Sigmoid colon (tissue), 7 donors: ENCODE measurements at places on chromosomes 16 and 17. TPM values are rescaled to one million over a fixed set of nuclear protein-coding genes. Genes with fewer than 3 reads are reported as not detected.

GRCh38 chr17:82648742-82649331 is 593 bp upstream of the WDR45B start:
- peak; percentile 87 for DNase-seq
- peak overlapping the region; percentile 82 for H3K27ac ChIP-seq
- H3K4me3 ChIP-seq: peak overlapping the region; percentile 50
- peaks cover 30% of the 10 kb centered on the region for H3K4me1 ChIP-seq
- no peaks in the 10 kb centered on the region for H3K36me3 ChIP-seq
- no peaks in the 10 kb centered on the region for H3K27me3 ChIP-seq

GRCh38 chr17:40344421-40345160 is 19.9 kb downstream of the GJD3 start:
- H3K27me3 ChIP-seq: no peaks in the 10 kb centered on the region
- DNase-seq: no peak
- H3K4me3 ChIP-seq: peak overlapping the region; percentile 61
- H3K36me3 ChIP-seq: no peaks in the 10 kb centered on the region

PABPN1L gene
- not detected for total RNA-seq

- H3K4me3 ChIP-seq: no peak overlapping the region
- no peak overlapping the region for H3K27ac ChIP-seq
- no peaks in the 10 kb centered on the region for H3K36me3 ChIP-seq
- H3K27me3 ChIP-seq: no peaks in the 10 kb centered on the region
- no peaks in the 10 kb centered on the region for H3K4me1 ChIP-seq
These were observed 91.5 kb downstream of the SNX11 start for GRCh38 chr17:48198950-48199541.

DNA sequence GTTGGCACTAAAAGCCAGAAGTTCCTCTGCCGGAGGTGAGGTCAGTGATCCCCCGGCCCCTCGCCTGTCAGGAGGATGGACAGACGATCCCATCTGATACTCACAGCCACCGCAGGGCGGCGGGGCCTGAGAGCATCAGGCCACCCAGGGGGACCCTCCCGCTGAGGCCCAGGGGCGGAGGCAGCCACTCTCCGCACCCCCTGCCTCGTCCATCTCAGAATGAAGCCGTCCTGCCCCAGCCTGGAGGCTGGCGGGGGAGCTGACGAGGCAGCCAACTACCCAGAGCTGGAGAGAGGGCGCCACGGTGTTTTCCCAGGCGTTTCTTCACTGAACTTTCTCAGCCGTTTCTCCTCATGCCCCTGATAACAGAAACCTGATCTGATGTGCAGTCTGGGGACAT is 22.6 kb downstream of the TPSD1 start:
- no peaks in the 10 kb centered on the region for H3K27me3 ChIP-seq
- H3K27ac ChIP-seq: no peak overlapping the region
- H3K4me1 ChIP-seq: no peaks in the 10 kb centered on the region
- H3K36me3 ChIP-seq: no peaks in the 10 kb centered on the region

DNA sequence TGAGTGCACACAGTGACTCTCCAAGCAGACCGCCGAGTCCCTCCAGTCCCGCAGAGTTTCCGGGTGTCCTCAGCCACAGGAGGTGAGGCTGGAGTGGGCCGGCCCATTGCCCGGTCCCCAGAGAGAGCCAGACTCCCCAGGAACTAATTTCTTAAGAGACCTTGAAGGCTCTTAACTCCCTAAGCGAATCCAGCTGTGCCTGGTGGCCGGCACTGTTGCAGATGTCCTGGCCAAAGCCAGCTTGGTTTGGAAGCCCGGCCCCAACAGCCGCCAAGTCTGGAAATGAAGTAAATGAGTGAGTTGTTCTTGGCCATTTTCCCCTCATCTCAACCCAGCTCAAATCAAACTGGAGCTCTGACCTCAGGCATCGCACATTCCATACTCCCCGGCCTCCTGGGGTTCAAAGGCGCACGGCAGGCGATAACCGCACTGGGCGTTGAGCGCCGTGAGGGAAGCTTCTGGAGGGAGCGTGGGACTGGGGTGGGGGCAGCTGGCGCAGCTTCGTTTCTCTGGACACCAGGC is 42.0 kb downstream of the CMIP start:
- H3K27ac ChIP-seq: no peak overlapping the region
- peaks cover 37% of the 10 kb centered on the region for H3K4me1 ChIP-seq
- H3K36me3 ChIP-seq: no peaks in the 10 kb centered on the region
- H3K27me3 ChIP-seq: no peaks in the 10 kb centered on the region

DNA sequence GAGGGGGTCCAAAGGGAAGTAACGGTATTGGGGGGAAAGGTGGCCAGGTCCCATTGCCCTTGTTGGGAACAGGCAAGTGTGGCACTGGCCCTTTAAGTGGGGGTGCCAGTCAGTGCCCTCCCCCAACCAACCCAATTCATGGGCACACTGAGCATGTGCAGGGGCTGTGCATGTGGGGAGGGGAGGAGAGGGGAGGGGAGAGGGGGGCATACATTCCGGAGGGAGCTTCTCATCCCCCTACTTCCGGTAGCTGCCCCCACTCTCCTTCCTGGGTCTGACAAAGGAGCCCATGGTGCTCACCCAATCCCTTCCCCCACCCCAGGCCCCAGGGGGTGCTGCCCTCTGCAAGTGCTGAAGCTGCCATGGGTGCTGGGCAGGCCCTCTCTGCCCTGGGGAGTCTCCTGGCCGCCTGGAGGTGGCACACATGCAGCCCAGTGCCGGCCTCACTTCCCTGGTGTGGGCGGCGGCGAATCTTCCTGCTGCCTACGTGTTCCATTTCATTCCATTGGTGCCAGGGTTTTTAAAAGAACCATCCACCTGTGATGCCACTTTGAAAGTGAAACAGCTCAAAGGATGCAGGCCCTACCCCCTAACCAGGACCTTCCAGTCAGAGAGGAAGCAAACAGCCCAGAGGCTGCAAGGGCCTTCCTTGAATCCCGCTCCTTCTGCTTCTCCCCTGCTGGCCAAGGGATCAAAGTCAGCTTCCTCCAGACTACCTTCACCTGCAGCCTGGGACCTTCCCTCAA is 11.0 kb downstream of the HEXIM2 start:
- peak overlapping the region; percentile 98 for H3K27ac ChIP-seq
- peak; percentile 89 for DNase-seq
- H3K4me1 ChIP-seq: no peaks in the 10 kb centered on the region
- peak overlapping the region; percentile 42 for H3K4me3 ChIP-seq

DNA sequence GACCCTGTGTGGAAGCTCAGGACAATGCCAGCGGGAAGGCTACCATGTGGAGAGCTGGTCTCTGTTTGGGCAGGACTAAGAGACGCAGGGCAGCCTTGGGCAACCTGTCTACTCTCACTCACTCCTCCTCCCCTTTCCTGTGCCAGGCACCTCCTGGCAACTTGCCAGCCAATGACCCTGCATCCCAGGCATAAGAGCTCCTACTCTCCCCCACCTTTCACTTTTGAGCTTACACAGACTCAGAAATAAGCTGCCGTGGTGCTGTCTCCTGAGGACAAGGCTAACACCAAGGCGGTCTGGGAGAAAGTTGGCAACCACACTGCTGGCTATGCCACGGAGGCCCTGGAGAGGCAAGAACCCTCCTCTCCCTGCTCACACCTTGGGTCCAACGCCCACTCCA is 2.6 kb downstream of the HBM start:
- no peak for DNase-seq
- no peak overlapping the region for H3K4me3 ChIP-seq
- H3K36me3 ChIP-seq: no peaks in the 10 kb centered on the region
- no peak overlapping the region for H3K27ac ChIP-seq

DNA sequence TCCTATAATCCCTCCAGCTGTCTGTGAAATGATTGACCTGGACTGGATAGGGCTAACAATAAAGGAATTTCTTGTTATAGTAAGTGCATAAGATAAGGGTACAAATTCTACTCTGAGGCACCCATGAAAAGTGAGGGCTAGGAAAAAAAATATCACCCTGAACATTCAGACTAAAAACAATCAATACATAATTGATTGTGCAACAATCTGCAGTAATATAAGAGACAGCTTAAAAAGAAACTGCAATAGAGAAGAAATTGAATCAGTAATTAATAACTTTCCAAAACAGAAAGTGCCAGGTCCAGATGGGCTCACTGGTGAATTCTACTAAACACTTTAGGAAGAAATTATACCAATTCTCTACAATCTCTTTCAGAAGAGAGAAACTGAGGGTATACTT is 44.2 kb upstream of the CREBBP start:
- DNase-seq: no peak
- no peaks in the 10 kb centered on the region for H3K27me3 ChIP-seq
- H3K4me3 ChIP-seq: no peak overlapping the region
- no peaks in the 10 kb centered on the region for H3K4me1 ChIP-seq
- no peak overlapping the region for H3K27ac ChIP-seq
- H3K36me3 ChIP-seq: no peaks in the 10 kb centered on the region

TBX4 gene
- not detected for total RNA-seq

TBC1D3K gene
- not detected for total RNA-seq
